ENCODE measurements at places on chromosomes 7 and 10.

DNA sequence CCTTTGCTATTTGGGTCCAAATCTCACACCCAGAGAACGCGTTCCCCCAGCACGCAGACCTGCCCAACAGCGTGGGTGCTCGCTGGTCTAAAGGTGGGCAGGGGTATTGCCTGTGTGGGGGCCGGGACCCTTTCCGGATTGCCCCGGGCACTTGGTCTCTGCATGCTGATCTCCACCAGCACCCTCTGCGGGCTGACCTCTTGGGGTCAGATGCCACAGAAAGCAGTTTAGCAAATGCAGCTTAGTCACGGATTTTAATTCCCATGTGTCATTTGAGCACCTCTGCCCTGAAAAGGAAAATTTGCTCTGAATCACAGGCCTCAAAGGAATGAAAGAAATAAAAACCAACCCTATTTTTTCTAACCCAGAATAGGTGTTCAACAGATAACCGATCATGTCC lies 46.7 kb downstream of the PKD1L1 start:
- no peak for DNase-seq

- no peak for DNase-seq
Observed at GRCh38 chr10:71842856-71843686, 8.0 kb downstream of the PSAP start.

GRCh38 chr10:16853201-16853600 lies 36.0 kb upstream of the RSU1 start:
- peak; percentile 50 for DNase-seq

GRCh38 chr7:12016439-12016838 lies 184.4 kb upstream of the THSD7A start:
- DNase-seq = no peak

Data from KBM-7 (cell line).